ENCODE measurements at places on chromosomes 6 and 20. TPM values are rescaled to one million over a fixed set of nuclear protein-coding genes. Genes with fewer than 3 reads are reported as not detected.

DNA sequence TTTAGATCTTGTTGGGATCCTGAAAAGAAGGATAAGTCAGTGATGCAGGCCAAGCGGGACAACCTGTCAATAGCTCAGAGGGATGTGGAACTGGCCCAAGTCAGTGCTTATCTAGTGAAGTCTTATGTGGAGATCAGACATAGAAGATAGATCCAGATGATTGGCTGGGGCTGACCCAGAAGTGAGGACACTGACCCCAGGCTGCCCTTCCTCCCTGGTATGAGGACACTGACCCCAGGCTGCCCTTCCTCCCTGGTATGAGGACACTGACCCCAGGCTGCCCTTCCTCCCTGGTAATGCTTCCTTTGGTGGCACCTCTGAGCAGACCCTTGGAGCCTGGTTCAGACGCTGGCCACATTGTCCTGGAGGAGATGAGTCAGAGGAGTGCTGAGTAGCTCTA is 159.7 kb downstream of the PHACTR3 start:
- H3K4me3 ChIP-seq, result no peak overlapping the region
- H3K36me3 ChIP-seq, result no peaks in the 10 kb centered on the region
- no peak for DNase-seq
- no peak overlapping the region for H3K27ac ChIP-seq
- peaks cover 50% of the 10 kb centered on the region for H3K27me3 ChIP-seq

DNA sequence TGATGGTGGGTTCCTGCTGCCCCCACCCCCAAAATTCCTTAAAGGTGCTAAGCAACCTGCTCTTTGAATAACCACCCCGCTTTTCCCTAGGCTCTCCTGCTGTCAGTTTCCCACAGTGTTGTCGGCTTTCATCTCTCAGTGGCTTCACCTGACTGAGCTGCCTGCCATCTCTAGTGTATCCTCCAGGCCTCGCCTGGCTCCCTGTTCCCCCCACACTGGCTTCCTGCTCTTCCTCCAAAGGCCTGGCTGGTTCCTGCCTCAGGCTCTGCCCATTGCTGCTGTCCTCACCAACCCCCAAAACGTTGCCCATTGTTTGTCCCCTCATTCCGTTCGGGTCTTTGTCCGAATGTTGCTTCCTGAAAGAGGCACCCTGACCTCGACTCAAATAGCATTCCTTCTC is 93.8 kb upstream of the POPDC3 start:
- H3K36me3 ChIP-seq, result peaks cover 24% of the 10 kb centered on the region
- no peaks in the 10 kb centered on the region for H3K27me3 ChIP-seq
- DNase-seq, result no peak
- peak overlapping the region; percentile 90 for H3K27ac ChIP-seq

DNA sequence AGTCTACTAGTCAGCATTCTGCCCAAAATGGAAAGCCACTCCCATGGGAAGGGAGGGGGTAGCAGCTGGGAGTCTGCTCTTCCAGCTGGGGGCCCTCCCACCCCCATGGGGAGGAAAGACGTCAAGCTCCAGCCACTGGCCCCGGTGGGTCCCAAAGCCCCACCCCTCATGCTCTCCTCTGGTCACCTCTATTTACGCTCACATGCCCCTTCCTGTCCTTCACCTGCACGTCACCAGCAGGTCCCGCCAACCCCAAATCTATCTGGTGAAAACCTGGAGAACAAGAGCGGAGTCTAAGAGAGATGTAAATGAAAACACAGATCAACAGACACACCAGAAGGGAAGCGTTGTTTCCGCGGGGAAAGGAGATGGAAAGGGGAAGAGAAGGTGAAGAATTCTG is 30.0 kb upstream of the ZBP1 start:
- no peak overlapping the region for H3K27ac ChIP-seq
- no peak overlapping the region for H3K4me3 ChIP-seq
- DNase-seq, result no peak
- peaks cover 13% of the 10 kb centered on the region for H3K4me1 ChIP-seq
- H3K36me3 ChIP-seq, result peaks cover 9% of the 10 kb centered on the region

- DNase-seq, result no peak
- no peak overlapping the region for H3K27ac ChIP-seq
- peaks cover 21% of the 10 kb centered on the region for H3K4me1 ChIP-seq
- H3K27me3 ChIP-seq, result peaks cover 10% of the 10 kb centered on the region
- no peaks in the 10 kb centered on the region for H3K36me3 ChIP-seq
- H3K4me3 ChIP-seq, result no peak overlapping the region
These were observed 3.3 kb upstream of the CNKSR3 start for GRCh38 chr6:154513601-154514320.

GRCh38 chr20:9392892-9393857 is 121.2 kb upstream of the LAMP5 start:
- H3K4me1 ChIP-seq, result peaks cover 12% of the 10 kb centered on the region
- H3K4me3 ChIP-seq, result no peak overlapping the region
- no peak overlapping the region for H3K27ac ChIP-seq

DNA sequence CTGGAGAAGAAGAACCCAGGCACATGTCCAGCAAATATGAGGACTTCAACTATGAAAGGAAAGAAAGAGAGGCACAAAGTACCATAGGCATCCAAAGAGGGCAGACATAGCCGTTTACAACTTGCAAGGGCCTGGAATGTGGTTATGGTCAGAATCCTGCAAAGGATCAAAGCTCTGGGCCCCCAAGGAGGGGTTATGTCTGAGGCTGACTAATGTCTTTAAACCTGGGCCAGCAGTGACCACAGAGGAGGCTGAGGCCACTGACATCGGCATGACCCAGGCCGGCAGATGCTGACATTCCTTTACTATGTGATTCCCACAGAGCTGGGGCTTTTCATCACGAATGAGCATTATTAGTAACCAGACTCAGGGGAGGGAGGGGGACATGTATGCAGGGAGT is 861.1 kb downstream of the DHX35 start:
- H3K4me1 ChIP-seq, result no peaks in the 10 kb centered on the region
- peaks cover 3% of the 10 kb centered on the region for H3K27me3 ChIP-seq
- no peak overlapping the region for H3K4me3 ChIP-seq
- H3K27ac ChIP-seq, result no peak overlapping the region
- DNase-seq, result no peak

- no peaks in the 10 kb centered on the region for H3K36me3 ChIP-seq
- DNase-seq, result no peak
- H3K4me1 ChIP-seq, result no peaks in the 10 kb centered on the region
- H3K27me3 ChIP-seq, result peaks cover 12% of the 10 kb centered on the region
- no peak overlapping the region for H3K27ac ChIP-seq
These were observed 78.6 kb downstream of the GCLC start for GRCh38 chr6:53466257-53466656.

- H3K27ac ChIP-seq, result peak overlapping the region; percentile 90
- DNase-seq, result no peak
- H3K4me3 ChIP-seq, result no peak overlapping the region
These were observed 57.2 kb downstream of the ERMARD start for GRCh38 chr6:169808608-169808967.

GRCh38 chr6:1164600-1164999 is 147.3 kb upstream of the FOXQ1 start:
- H3K4me1 ChIP-seq, result no peaks in the 10 kb centered on the region
- no peak overlapping the region for H3K27ac ChIP-seq
- H3K4me3 ChIP-seq, result no peak overlapping the region
- no peak for DNase-seq
- no peaks in the 10 kb centered on the region for H3K36me3 ChIP-seq

- H3K27me3 ChIP-seq, result no peaks in the 10 kb centered on the region
- no peak overlapping the region for H3K27ac ChIP-seq
- no peaks in the 10 kb centered on the region for H3K4me1 ChIP-seq
These were observed 40.5 kb downstream of the PLN start for GRCh38 chr6:118588626-118589025.

DNA sequence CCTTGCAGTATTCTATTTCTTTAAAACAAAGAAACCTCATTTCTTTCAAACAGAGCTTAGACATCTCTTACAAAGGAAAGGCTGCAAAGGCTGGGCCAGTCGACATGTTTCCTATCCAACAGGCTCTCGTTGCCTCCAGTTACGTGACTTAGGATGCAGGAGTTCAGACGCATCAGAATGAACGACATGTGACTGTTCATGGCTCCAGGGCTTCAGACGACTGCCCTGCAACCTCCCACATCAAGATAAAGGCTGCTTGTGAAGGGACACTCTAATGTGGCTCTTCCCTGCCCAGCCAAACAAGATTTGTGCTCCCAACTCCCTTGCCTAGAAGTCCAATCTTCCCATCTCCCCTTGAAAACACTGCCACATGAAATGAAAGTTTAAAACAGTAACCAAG is 14.3 kb upstream of the NEDD9 start:
- no peak for DNase-seq
- H3K36me3 ChIP-seq, result no peaks in the 10 kb centered on the region
- peaks cover 6% of the 10 kb centered on the region for H3K27me3 ChIP-seq
- H3K27ac ChIP-seq, result no peak overlapping the region
- H3K4me1 ChIP-seq, result peaks cover 7% of the 10 kb centered on the region
- no peak overlapping the region for H3K4me3 ChIP-seq

GRCh38 chr6:14202947-14203346 is 85.4 kb downstream of the CD83 start:
- H3K27me3 ChIP-seq, result peaks cover 52% of the 10 kb centered on the region
- no peaks in the 10 kb centered on the region for H3K36me3 ChIP-seq

- no peak overlapping the region for H3K27ac ChIP-seq
- no peak for DNase-seq
- no peak overlapping the region for H3K4me3 ChIP-seq
- H3K36me3 ChIP-seq, result no peaks in the 10 kb centered on the region
These were observed 149.1 kb upstream of the TENT5A start for GRCh38 chr6:81901551-81901966.

Gene CCN6
- not detected for total RNA-seq

- no peaks in the 10 kb centered on the region for H3K36me3 ChIP-seq
- no peak for DNase-seq
- H3K27me3 ChIP-seq, result peaks cover 9% of the 10 kb centered on the region
- no peak overlapping the region for H3K4me3 ChIP-seq
- H3K27ac ChIP-seq, result no peak overlapping the region
These were observed 27.3 kb upstream of the FOXA2 start for GRCh38 chr20:22611636-22612035.

DNA sequence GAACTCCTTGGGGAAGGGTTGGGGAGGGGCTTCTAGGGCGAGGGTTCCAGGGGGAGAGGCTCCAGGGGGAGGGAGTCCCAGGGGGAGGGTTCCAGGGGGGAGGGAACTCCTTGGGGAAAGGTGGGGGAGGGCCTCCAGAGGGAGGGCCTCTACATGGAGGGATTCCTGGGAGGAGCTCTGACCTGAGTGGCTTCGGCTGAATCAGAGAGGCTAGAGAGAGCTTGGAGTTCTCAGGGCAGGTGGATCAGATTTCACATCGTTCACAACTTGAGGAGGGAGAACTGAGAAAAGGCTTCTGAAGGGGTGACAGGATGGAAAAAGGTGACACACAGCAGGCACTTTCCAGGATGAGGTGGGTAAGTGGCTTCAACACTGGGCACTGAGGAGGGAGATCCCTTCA is 49.1 kb downstream of the DAAM2 start:
- H3K4me1 ChIP-seq, result no peaks in the 10 kb centered on the region
- H3K27ac ChIP-seq, result no peak overlapping the region
- no peak overlapping the region for H3K4me3 ChIP-seq
- peaks cover 6% of the 10 kb centered on the region for H3K27me3 ChIP-seq

GRCh38 chr6:93749191-93749590 is 329.8 kb upstream of the EPHA7 start:
- no peak for DNase-seq
- H3K36me3 ChIP-seq, result no peaks in the 10 kb centered on the region
- peaks cover 2% of the 10 kb centered on the region for H3K4me1 ChIP-seq
- H3K27me3 ChIP-seq, result no peaks in the 10 kb centered on the region
- H3K4me3 ChIP-seq, result no peak overlapping the region
- H3K27ac ChIP-seq, result no peak overlapping the region

- DNase-seq, result no peak
- H3K4me1 ChIP-seq, result peaks cover 5% of the 10 kb centered on the region
- no peak overlapping the region for H3K27ac ChIP-seq
- no peaks in the 10 kb centered on the region for H3K27me3 ChIP-seq
These were observed 29.3 kb upstream of the ARMH2 start for GRCh38 chr6:24827970-24828369.

DNA sequence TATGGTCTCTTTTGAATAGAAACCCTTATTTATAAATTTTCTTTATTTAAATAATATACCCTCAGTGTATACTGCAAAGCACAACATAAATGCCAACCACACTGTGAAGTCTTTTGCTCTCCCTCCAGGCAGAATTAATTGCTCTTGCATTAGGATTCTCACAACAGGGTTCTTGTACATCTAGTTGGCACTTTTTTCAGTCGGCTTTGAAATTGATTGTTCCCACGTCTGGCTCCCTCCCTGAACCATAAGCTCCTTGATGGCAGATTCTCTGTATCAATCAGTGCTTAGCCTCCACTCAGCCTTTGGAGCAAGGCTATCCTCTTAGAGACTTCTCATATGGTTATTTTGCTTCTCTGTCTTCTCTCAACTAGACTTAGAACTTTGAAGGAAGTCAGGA is 288.0 kb upstream of the POU3F2 start:
- H3K36me3 ChIP-seq, result no peaks in the 10 kb centered on the region
- no peak overlapping the region for H3K27ac ChIP-seq
- no peaks in the 10 kb centered on the region for H3K27me3 ChIP-seq
- peaks cover 6% of the 10 kb centered on the region for H3K4me1 ChIP-seq

Gene TFAP2B
- 1.8 TPM for total RNA-seq

Gene CDC40
- 21.5 TPM for total RNA-seq

DNA sequence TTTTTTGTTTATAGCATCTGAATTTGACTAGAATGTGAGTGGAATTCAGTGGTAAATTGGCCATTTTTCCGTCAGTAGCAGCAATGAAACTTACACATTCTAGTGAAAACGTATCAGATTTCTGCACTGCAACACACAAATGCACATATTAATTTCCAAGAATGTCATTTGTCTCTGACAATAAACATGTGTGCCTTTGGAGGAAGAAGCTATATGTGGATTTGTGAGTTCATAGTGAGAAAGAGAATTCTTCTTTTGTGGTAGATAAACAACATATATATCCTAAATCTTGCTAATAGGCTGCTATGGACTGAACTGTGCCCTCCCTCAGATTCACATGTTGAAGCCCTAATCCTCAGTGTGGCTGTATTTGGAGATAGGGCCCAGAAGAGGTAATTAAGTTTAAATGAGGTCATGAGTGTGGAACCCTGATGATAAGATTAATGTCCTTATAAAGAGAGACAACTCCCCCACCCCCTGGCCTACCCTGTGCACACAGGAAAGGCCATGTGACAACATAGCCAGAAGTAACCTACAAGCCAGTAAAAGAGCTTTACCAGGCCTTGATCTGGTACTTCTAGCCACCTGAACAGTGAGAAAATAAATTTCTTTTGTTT is 200.2 kb upstream of the EYA4 start:
- peaks cover 4% of the 10 kb centered on the region for H3K4me1 ChIP-seq
- no peaks in the 10 kb centered on the region for H3K36me3 ChIP-seq
- H3K4me3 ChIP-seq, result no peak overlapping the region
- no peak overlapping the region for H3K27ac ChIP-seq
- no peaks in the 10 kb centered on the region for H3K27me3 ChIP-seq

Gene DUSP15
- 13.2 TPM for total RNA-seq
